ENCODE measurements at places on chromosomes 12 and 14. TPM values are rescaled to one million over a fixed set of nuclear protein-coding genes. Genes with fewer than 3 reads are reported as not detected.

DNA sequence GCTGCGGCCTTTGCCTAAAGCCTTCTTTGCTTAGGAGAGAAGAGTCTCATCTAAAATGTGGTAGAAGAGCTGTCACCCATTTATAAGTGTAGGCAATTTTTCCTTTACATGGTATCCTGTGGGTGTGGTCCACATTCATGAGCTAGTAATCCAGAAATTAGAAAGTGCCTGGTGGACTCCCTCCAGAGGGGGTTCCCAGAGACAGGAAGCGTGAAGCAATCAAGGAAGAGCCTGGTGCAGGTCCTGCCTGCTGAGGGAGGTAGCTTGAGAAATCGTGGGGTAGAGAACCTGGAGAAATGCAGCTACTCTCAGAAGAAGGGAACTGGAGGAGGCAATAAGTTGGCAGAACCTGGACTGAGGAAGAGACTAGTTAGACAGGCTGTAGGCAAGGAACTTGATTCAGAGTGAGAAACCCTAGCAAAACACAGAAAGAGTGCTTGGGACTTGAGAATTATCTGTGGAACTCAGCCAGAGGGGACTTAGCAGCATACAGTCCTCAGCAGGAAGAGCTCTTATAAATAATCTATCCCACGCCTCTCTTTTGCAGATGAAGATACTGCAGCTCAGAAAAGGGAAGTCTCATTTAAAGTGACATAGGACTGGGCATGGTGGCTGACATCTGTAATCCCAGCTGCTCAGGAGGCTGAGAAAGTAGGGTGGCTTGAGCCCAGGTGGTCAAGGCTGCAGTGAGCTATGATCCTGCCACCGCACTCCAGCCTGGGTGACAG lies 182.4 kb upstream of the CCND2 start:
- DNase-seq = no peak

GRCh38 chr14:25197885-25198284 lies 147.9 kb upstream of the STXBP6 start:
- no peak for DNase-seq

GRCh38 chr12:108838194-108839017 lies 19.0 kb downstream of the SSH1 start:
- peak; percentile 92 for DNase-seq

GRCh38 chr12:43325786-43326185 lies 226.2 kb downstream of the ADAMTS20 start:
- no peak for DNase-seq

- DNase-seq = no peak
Observed at GRCh38 chr12:14975457-14975856, 2.6 kb downstream of the PDE6H start.

DNA sequence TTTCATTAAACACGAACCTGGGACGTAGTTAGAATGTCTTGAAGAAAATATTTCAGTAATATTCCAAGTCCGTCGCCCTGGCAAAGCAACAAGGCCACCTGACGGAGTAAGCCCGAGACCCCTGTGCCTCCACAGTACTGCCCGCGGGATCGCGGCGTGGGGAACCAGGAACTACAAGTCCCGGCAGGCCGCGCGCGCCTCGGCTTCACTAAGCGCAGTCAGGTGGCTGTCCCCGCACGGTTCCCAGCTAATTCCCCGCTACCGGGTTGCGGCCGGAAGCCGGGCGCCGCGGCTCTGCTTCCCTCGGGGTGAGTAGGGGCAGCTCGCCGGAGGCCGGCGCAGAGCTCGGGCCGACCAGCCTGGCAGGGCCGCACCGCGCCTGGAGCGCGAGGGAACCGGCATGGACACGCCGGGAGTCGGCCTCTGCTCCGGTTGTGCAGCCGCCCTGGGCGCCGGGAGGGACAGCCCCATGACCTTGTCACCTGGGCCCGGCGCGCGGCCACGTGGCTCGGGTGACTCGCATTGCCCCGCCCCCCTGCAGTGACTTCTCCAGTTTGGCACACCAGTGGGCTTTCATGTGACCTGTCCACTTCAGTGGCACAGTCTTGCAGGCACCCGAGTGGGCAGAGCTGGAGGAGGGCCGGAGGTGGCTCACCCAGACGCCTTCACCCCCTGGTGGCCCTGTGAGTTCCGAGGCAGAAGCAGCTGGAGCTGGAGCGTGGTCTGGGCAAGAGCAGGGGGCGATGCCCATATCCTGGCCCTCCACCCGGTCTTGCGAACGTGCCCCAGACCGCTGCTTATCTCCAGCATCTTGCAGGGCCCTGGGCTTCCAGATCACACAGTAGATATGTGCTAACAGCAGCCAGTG lies at the start of gene ADCK1:
TSS of gene ADCK1 (plus strand) at position 247 of the 868 bp plus-strand sequence. CDS start 18,870 bp downstream, outside the sequence.
- peak; percentile 93 for DNase-seq

DNA sequence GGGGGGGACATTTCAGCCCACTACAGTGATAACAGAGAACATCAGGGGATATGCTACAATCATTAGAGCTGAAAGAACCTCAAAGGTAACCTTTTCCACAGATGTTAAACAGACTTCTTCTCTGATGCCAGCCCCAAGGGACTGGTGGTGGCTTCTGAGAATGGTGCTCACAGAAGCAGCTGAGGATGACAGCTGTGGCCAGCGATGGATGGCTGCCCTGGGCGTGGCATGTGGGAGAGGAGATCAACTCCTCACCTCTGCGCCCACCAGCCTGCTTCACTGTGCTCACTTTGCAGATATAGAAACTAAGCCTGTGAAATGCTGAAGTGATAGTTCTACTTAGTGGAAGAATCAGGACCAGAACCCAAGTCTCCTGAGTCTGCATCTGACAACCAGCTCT lies 33.0 kb downstream of the FOXN3 start:
- peak; percentile 45 for DNase-seq

DNA sequence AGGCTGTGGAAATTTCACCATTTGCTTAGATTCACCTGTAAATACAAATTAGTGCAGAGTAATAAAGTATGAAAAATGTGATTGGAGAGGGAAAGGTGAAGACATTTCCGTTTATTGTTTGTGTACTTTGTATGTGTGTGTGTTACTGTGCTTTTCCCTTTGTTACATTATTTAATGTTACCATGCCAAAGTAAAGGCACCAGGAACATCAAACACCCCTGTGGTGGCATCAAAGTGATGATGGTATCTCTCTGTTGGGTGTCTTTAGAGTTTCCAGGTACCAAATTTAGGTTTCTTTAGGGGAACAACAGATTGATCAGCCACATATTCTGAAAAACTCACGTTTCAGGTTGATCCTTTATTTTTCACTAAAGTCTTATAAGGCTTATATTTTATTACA lies 189.0 kb upstream of the FBXO33 start:
- DNase-seq = no peak

DNA sequence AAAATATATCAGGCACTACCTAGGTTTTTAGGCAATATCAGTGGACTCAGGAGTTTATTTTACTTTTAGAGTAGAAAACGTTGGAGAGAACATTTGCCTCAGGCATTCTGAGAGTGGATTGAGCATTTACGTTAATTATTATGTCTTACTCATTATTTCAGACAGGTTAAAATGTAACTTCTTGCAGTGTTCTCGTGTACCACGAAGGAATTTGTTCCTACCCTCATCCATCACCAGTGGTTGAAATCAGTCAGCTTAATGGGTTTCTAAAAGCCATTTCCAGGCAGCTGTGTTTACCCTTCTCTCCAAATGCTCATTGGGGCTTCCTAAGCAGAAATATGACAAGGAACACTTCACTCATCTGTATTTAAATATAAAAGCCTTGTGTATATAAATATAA lies 9.1 kb upstream of the LDHB start:
- DNase-seq = no peak

GRCh38 chr12:92465786-92466295 lies 236.9 kb upstream of the PLEKHG7 start:
- DNase-seq = no peak

DNA sequence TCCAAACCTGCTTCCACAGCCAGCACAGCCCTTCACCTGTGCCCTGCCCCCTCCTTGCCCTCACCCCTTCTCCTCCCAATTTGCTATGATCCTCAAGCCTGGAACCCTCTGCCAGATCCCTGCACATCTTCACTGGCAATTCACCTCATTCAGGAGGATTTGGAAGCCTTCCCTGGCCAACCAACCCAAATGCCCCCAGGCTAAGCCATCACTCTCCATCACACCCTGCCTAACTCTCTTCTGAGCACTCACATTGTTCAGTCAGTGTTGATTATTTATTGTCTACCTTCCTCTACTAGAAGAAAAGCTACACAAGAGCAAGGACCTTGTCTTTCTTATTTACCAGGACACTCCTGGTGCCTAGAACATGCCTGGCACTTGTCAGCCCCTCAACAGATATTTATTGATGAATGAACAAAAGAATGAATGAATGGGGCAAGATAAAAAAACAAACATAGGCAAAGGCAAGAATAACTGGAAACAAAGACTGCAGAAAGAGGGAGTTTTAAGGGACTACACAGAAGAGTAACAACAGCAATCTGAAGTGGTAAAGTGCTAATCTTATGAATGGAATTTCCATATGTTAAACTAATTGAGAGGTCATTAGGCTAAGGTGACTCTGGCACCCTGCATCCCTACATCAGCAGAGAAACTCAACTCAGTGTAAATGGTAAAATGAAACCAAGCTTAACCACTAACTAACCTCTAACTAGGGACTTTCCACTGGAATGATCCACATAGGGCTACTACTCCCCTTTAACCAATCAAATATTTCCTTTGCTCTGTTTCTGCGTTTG lies 33.4 kb downstream of the TMTC1 start:
- DNase-seq = no peak

DNA sequence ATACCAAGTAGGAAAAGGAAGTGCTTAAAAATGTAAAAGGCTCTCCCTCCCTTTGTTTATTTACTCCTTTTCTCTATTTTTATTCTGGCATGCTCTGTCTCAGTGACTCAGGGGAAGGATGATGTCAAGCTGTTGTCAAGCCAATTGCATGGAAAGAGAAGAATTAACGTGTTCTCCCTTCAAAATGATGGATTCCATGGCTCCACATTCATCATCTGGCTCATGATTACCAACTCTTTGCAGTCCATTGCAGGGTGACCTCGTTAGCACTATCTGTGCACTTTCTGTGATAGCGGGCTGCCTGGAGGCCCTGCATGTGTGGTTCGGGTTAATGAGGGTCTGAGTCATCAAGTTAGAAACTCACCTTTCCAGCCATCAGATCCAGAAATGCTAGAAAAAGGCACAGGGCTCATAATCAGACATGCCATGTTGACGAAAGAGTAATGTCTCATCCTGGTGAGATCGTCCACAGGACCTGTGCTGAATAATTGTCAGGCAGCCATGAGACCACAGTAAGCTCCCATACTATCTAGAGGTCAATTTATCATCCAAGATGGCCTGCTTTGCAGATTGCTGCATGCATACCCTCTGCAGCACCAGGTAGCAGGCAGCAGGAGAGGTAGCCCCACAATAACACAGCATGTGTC lies 79.2 kb upstream of the BTG1 start:
- no peak for DNase-seq

- DNase-seq = no peak
Observed at GRCh38 chr14:55448141-55448614, 7.8 kb upstream of the TBPL2 start.

GRCh38 chr14:34035177-34035933 lies 84.5 kb upstream of the EGLN3 start:
- no peak for DNase-seq

GRCh38 chr14:51208982-51209381 lies 31.1 kb upstream of the TMX1 start:
- no peak for DNase-seq

DNA sequence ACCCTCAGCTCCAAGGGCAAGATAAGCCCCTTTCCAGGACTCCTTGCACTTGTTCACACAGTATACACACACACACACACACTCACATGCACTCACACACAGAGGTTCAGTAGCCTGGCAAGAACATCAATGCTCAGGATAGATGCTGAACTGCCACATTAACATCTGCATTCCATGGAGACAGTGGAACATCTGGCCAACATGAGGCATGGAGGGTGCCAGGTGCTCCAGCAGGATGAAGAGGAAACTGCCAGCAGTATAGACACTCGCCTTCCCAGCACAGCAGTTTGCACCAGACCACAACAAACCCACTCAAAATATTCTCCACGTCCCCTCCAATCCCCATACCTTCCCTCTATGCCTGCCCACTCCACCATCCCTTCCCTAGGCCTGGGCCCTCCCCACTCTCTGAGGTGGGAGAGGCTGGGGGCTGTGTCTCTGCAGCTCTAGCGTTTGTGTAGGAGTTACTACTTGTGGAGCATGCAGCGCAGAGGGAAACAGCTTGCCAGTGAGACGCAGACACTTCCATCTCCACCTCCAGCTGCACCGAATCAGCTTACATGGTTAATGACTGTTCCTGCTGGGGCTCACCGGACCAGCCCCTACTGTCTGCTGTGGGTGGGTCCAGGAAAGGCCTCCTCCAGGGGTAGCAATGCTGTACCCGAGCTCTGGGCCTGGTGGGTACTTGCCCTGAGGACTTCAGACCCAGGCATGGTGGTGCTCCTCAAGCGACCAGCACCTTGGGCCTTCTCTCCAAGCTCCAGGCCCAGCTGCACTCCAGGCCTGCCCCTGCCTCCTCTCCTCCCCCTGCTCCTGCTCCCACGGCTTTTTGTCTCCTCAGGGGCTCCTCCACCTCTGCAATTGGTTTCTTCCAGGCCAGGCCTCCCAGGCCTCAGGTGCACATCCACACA lies 18.6 kb upstream of the PLEKHG3 start:
- no peak for DNase-seq

GRCh38 chr12:47080725-47081502 lies 1.2 kb upstream of the AMIGO2 start:
- peak; percentile 87 for DNase-seq

GRCh38 chr14:87567618-87568295 lies 425.2 kb downstream of the GALC start:
- no peak for DNase-seq

GRCh38 chr12:49019443-49020324 lies 1.1 kb upstream of the PRKAG1 start:
- DNase-seq = no peak

- DNase-seq = no peak
Observed at GRCh38 chr14:67763158-67763822, 53.1 kb downstream of the ZFYVE26 start.

GRCh38 chr12:65368055-65368454 lies 89.6 kb downstream of the MSRB3 start:
- DNase-seq = no peak

- no peak for DNase-seq
Observed at GRCh38 chr12:88298761-88299242, 156.7 kb downstream of the TMTC3 start.

DNA sequence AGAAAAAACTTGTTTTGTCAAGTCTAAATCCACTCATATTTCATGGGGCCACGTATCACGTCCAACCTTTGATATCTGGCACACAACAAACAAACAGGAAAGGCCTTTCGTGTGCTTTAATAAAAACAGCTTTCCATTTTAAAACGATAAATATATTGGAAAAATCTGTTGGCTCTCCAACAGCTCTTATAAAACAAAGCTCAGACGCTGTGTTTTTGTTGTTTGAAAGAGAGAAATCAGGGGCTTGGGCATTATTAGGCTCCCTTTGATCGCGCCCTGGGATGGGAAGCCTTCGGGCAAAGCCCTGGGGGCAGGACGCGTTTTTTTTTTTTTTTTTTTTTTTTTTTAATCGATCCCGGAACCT lies 429 bp upstream of the PLEKHA5 start:
- no peak for DNase-seq

- DNase-seq = no peak
Observed at GRCh38 chr14:69042787-69043444, 63.8 kb upstream of the ACTN1 start.

Gene SMCO3
- 1.1 TPM for total RNA-seq

Gene TOMM20L
- not detected for total RNA-seq

Gene CD69
- 4.2 TPM for total RNA-seq

Gene NOPCHAP1
- 5.6 TPM for total RNA-seq

Gene CPNE8
- 24.7 TPM for total RNA-seq

Gene SLC10A1
- total RNA-seq = not detected

Gene KERA
- not detected for total RNA-seq

Gene PIP4K2C
- 22.8 TPM for total RNA-seq

Gene TPI1
- total RNA-seq = 308 TPM

Gene DNM1L
- 73.1 TPM for total RNA-seq

Gene CCNK
- total RNA-seq = 18.1 TPM

Gene AKAP3
- 0.83 TPM for total RNA-seq

Gene ACOT6
- not detected for total RNA-seq

Measured in sigmoid colon (tissue), 7 donors.